ENCODE measurements at places on chromosomes 5 and 9. TPM values are rescaled to one million over a fixed set of nuclear protein-coding genes. Genes with fewer than 3 reads are reported as not detected.

Gene SLC4A9
- total RNA-seq, result not detected

Gene TSLP
- total RNA-seq, result not detected

Gene GABRB2
- total RNA-seq, result 77.0 TPM

Gene ARRDC1
- 42.9 TPM for total RNA-seq

Gene CEP72
- total RNA-seq, result 7.2 TPM

Gene THBS4
- 3.4 TPM for total RNA-seq

Gene ESM1
- total RNA-seq, result not detected

Gene ZNF367
- 4.4 TPM for total RNA-seq

Gene DAPK1
- total RNA-seq, result 187 TPM

Gene SRA1
- total RNA-seq, result 32.6 TPM

Gene SRD5A1
- total RNA-seq, result 49.1 TPM

Gene LEAP2
- 4.7 TPM for total RNA-seq

Gene OR1Q1
- not detected for total RNA-seq

Gene QRFP
- not detected for total RNA-seq

Gene NR5A1
- total RNA-seq, result not detected

Gene FAM153A
- 4.7 TPM for total RNA-seq

Gene FCN2
- total RNA-seq, result not detected

Gene GLE1
- total RNA-seq, result 23.8 TPM

Gene PPP2CA
- 95.8 TPM for total RNA-seq

Gene HTR1A
- total RNA-seq, result 18.5 TPM

Gene CXCL14
- total RNA-seq, result 7.8 TPM

Gene CFAP157
- total RNA-seq, result 0.94 TPM

Gene CDX1
- not detected for total RNA-seq

Gene ANKRD34B
- total RNA-seq, result 0.31 TPM

Gene TRUB2
- total RNA-seq, result 18.8 TPM

Gene AK8
- total RNA-seq, result 1.6 TPM

Gene TLR4
- 4.1 TPM for total RNA-seq

Gene TTC16
- total RNA-seq, result not detected
